ENCODE measurements at places on chromosomes 1 and 21.

- DNase-seq: no peak
These were observed 210.8 kb upstream of the CACYBP start for GRCh38 chr1:174788981-174789380.

DNA sequence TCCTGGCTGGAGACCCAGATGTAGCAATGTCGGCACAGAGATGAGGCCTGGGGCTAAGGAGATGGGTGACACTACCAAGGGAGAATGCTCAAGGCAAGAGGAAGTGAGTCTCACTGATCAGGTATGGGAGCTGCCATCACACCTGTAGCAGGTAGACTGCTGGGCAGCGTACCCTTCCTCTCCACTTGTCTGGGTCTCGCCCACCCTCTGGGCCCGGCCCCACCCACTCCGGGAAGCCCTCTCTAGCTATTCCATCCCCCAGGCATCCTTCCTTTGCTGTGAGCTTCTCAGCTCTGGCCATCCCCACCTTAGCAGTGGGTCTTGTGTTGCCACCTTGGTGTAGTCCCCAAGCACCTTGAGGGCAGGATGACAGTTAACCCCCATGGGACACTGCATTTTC, 87.7 kb upstream of the EDN2 start:
- no peak for DNase-seq

GRCh38 chr1:30809514-30810263, 52.1 kb upstream of the LAPTM5 start:
- DNase-seq: no peak

DNA sequence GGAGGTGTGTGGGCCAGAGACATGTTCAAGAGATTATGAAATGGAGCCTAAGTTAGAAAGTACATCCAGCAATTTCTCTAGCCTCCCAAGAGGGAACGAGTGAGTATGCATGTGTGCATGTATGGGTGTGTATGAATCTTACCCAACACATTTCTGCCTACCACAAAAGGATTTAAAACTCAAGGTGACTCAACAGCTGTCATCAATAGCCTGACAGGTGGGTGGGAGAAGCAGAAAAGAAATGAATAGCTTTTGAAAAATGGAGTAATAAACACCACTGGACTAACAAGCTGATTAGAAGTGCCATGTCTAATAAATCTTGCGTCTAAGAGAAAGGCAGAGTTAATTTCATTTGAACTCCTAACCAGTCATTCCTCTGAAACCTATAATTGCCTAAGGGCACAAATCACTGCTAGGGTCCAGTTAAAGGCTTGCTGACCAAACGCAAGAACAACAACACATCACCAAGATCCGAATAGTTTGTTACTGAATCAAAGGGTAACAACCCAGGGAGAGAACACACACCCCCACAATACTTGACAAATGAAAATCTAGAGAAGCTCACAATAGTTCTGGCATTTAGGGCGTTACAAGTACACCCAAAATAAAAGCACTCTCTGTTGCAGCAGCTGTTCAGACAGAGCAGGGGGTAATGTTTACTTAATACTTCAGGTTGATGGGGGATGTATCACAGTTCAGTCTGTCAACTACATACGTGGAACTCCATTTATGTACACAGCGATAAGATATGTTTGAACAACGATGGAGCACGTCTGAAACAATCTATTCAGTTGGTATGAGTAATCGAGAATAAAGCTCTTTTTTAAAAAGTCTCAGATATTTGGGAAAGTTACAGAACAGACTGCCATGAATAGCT, 1.4 kb downstream of the KIAA0319L start:
- peak; percentile 70 for DNase-seq

- no peak for DNase-seq
These were observed 47.4 kb downstream of the SLC30A10 start for GRCh38 chr1:219880765-219881457.

GRCh38 chr21:25985990-25986389, 184.6 kb downstream of the APP start:
- no peak for DNase-seq

DNA sequence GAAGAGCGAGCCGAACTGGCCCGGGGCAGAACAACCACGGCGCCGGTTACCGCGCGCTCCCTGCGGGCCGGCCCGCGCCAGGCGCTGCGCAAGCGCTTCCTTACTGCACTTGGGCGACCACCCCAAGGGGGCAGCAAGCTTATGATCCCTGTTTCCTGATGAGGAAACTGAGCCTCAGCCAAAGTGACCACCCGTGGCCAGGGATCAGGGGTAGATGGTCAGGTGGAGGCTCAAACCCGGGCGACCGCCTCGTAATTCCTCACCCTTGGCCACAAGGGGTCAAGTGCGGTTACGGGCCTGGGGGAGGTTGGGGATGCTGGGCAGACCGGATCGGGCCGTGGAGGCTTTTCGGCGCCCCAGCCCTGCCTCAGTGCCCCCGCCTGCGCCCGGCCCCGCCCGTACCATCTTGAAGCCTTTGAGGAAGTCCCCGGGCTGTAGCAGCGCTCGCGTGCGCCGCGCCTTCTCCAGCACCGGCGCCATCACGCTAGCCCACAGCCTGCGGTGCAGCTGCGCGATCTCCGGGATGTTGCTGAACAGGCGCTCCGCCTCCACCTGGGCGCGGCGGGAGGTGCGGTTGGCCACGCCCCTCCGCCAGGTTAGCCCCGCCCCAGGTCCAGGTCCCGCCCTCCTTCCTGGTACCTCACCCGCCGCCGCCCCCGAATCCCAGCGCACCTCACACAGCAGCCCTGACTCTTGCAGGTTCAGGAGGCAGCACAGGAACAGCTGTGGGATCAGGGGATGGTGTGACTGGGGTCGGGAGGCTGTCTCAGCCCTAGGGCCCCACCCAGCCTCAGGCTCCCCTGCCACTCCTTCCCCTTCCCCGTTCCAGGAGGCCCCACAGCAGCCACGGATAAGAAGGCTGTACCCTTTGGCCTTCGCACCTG, 5.4 kb upstream of the TNFRSF25 start:
- no peak for DNase-seq

DNA sequence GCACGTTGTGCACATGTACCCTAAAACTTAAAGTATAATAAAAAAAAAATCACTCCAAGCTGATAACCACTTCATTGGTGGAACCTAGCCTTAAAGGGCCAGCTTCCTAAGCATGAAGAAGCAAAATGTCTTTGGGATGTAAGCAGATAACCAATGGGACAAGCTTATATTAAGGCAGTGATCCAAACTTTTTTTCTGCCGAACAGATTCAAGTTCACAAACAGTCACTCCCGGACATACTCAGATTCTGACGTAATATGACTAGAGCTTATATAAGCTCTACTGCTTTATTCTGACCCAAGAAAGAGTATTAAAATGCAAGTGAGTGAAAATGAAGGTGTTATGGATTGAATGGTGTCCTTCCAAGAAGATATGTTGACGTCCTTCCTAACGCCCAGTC, 44.9 kb upstream of the HIVEP3 start:
- no peak for DNase-seq

DNA sequence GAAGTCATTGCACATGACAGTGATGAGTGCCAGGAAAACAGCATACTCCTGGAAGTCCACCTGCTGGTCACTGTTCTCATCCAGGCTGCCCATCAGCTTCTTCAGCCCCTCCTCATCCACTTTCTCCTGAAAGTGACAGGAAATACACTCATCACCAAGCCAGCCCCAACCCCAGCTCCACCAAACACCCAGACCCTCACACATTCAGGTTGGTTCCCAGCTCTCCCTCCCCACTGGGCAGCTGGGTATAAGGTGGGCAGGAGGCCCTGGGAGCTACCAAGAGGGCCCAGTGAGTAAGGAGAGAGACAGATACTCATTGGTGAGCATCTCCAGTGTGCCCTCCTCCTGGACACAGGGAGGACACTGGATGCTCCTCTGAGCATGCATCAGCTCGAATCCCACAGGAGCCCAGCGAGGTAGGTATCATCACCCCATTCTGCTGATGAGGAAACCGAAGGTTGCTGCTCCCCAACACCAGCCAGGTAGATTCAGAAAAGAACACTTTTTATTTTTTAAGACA, 4.1 kb downstream of the S100A2 start:
- DNase-seq: no peak

DNA sequence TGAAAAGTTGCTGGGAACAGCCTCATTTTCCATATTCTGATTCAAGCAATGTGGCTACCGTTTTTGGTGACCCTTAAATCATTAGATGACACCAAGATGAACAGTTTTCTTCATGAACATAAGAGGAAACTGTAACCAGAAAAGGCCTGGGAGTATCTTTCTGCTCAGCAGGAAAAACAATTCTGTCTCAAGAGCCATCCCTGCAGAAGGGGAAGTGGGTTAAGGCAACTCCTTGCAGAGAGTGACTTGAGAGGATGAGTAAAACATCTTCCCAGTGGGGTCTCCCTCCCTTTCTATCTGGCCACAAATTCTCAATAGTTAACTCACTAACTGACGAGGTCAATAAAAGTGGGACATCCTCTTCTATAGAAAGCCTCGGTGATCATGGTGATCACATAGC, 187.6 kb upstream of the NRIP1 start:
- no peak for DNase-seq

DNA sequence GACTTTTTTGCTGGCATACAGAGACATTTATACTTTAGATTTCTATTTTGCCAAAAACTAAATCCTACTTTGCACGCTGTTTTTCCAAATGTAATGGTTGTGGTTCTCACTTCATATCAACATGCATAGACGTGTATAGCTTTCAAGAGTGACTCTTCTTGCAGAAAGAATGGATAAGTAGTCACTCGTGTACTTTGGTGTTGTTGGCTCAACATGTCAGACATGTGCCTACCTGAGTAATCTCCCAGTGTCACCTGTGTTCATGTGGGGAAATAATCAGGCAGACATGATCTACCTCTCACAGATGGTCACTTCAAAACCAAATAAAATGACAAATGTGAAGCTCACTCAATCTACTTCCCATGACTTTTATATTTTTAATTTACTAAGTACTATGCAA, 73.1 kb downstream of the GPR88 start:
- no peak for DNase-seq

DNA sequence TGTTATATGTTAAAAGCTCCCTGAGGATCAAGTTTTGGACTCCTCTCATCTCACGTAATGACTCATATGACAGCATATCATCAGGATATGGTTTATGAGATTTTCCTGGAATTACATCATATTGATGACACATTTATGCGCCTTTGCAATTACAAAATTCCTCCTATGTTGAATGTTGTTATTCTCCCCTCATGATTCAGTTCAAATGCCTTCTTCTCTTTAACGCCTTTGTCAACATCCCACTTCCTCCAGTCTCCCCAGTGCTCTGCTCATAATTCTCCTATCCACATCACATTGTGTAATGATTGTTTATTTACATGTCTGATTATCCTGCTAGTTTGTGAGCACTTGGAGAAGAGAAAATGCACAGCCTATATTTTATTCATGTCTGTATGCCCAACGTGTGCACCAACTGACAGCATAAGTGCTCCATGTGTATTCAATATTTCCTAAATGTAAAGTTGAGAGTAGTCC, 80.9 kb upstream of the BACH1 start:
- DNase-seq: no peak

GRCh38 chr1:218558271-218558810, 213.2 kb downstream of the TGFB2 start:
- peak; percentile 40 for DNase-seq

- DNase-seq: no peak
These were observed 5.1 kb downstream of the TLCD4 start for GRCh38 chr1:95122151-95122697.

DNA sequence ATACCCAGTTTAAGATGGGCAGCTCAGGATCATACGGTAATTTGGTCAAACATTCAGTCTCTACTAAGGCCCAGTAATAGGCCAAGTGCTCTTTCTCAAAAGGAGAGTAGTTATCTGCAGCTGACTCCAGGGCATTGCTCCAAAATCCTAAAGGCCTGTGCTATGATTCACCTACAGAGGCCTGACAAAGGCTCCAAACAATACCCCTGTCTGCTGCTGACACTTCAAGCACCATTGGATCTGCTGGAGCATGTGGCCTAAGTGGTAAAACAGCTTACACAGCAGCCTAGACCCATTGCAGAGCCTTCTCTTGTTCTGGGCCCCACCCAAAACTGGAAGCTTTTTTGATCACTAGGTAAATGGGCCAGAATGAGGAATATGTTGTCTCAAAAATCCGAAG, 22.8 kb downstream of the SLAMF7 start:
- no peak for DNase-seq

- no peak for DNase-seq
These were observed 18.9 kb upstream of the CCT8 start for GRCh38 chr21:29092102-29092959.

- no peak for DNase-seq
These were observed 7.2 kb downstream of the PHGDH start for GRCh38 chr1:119718972-119719371.

DNA sequence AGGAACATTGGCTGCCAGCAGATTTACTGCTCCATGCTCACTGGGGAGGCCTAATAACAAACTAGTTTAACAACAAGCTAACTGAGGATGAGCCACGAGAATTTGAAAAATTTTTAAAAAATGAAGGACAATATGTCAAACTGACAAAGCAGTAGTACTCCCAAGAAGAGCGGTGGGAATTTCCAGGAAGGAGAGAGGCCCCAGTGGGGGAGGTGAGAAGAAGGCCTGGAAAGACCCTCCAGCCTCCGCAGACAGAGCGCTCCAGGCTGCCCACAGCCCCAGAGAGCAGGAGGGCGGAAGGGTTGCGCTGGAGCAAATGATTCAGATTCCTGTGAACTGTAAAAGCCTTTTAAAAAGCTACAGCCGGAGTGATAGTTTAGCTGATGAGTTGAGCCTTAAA, 78.5 kb downstream of the SIPA1L2 start:
- DNase-seq: no peak

All from NCI-H1105 (cell line).